NCI-H1694 treated with DMSO at 0.1 percent for 48 hours (cell line): ENCODE measurements at places on chromosomes 5 and 9.

GRCh38 chr5:14767735-14768507 is 103.4 kb downstream of the OTULIN start:
- DNase-seq: no peak

DNA sequence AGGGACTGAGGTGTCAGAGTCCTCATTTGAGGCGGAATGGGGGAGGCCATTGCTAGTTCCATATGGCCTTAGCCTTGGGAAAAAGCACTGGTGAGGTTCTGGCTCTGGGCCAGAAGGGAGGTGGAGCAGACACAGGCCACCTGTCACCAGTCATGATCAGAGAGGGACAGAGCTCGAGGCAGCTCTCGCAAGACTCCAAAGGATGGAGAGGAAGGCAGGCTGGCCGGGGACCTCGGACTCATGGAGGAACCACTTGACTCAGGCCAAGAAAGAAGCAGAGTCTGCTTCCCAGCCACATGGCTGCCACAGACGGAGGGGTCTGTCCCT is 29.2 kb upstream of the NSMF start:
- peak; percentile 84 for DNase-seq

DNA sequence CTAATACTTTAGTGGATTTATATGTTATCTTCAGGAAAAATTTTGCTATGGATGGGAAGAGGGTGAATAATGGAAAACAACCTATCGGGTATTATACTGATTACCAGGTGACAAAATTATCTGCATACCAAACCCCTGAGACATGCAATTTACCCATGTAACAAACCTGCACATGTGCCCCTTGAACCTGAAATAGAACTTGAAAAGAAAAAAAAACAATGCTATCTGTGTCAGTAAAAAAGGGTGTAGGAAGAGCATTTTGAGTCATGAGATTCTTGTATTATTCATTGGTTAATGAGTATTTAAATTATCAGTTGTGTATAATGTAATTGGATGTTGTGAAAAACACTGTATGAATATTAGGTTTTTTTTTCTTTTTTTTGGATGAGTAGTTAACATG is 75.4 kb downstream of the PRR16 start:
- DNase-seq: no peak

- DNase-seq: no peak
Observed at GRCh38 chr9:136700304-136700703, 12.1 kb upstream of the DIPK1B start.

DNA sequence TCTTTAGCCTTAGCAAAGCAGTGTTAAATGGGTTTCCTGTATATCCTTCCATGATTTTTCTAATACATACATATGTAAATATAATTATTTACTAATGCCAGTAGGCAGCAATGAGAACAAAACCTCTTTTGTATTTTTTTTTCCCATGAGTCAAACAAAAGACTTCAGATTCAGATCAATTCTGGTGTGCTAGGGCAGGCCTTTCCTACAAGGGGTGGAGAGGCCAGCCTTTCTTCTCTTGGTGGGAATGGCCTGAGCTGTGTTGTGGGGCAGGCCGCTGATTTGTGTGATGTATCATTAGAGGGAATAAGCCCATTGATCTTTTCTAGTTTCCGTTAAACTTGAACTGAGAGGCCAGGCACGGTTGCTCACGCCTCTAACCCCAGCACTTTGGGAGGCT is 115.5 kb upstream of the DMRT1 start:
- DNase-seq: no peak

DNA sequence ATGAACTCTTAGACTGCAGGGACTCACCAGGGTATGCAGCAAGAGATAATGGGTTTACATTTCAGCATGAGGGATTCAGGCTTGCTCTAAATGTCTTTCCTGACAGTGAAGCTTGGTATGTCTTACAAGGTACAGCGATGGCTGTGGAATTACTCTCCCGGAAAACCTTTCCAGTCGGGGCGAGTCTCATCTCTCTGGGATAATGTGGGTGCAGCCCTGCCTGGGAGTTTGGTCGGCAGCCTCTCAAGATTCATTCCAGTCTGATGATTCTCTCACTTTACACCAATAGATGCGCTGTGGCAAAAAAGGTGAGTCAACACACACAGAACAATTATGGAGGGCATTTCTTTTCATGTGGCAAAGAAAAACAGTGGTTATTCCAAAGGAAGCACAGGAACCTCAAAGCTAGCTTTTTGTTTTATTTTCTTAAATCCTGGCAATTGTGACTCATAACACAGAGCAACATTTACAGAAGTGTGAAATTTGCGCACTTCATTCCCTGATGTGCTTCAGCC is 190.3 kb downstream of the DCP2 start:
- no peak for DNase-seq

DNA sequence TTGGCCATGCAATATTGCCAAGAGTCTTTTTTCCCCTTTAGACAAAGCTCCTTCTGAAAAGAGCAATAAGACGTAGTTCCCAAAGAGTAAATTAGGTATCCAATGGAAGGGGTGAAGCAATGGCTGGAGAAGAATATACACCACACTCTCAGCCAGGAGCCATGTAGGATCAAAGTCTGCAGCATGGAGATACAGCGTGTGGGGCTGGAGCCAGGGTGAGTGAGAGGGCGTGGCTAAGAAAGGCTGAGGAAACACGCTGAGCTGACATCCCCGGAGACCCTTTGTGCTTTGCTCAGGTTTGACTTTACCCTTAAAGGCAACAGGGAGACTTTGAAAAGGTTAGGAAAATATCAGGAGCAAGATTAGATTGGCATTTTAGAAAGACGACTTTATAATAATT is 87.1 kb upstream of the ELL2 start:
- DNase-seq: no peak

DNA sequence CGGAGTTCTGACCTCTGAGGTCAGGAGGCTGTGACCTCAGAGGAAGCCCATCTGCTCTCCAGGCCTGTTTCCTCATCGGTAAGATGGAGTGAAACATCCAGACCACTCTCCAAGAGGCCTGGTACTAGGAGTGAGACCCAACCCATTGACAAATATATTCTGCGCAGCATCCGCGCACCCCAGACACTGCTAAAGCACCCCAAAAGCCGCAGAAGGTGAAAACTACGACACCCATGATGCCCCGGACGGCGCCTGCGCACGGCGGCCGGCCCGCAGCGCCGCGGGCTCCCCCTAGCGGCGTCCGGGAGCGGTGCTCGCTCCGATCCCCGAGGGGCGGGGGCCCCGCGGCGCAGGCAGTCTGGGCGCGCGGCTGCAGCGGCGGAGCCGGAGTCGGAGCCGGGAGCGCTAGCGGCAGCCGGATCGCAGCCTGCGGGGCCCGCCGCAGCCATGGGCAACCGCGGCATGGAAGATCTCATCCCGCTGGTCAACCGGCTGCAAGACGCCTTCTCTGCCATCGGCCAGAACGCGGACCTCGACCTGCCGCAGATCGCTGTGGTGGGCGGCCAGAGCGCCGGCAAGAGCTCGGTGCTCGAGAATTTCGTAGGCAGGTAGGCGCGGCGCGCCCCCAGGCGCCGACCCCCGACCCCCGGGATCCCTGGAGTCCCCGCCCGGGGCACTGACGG is at the start of gene DNM1:
DNM1 (plus strand) TSS at position 356 of the 683 bp plus-strand sequence; CDS start at position 448, 92 bp downstream.
- no peak for DNase-seq

DNA sequence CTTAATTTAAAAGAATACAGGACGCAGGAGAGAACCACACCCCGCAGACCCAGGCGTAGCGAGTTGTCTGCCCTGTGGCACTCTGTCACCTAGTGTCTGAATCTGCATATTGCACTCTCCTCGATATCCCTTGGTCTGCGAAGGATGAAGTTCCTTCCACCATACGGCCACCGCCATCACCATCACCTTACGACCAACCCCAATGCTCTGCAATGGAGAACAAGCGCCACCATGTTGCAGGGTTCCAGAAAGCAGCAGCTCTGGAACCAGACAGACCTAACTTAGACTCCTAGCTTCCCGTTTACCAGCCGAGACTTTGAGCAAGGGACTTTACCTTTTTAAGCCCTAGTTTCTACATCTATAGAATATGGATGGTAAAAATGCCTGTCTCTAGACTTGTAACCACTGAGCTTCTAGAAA is 77.4 kb upstream of the DMRT1 start:
- peak; percentile 75 for DNase-seq

DNA sequence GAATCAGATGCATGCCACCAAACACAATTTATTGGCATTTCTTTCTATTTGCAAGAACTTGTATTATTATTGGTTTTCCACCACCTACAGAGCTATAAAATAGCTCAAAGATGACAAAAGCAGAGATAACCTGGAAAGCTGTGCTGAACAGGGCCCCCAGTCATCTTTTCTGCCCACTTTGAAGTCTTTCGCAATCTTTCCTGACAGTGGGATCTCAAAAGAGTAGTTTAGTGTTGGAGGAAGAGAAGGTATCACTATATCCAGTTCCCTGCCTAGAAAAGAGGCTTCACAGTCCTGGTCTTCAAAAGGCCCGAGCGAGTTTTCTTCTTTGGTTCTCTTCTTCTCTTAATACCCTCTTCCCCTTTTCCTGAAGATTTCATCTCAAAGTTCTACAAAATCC is 231.0 kb downstream of the RAB3C start:
- no peak for DNase-seq

- DNase-seq: no peak
Observed at GRCh38 chr5:28603869-28604268, 1565.5 kb upstream of the CDH9 start.

DNA sequence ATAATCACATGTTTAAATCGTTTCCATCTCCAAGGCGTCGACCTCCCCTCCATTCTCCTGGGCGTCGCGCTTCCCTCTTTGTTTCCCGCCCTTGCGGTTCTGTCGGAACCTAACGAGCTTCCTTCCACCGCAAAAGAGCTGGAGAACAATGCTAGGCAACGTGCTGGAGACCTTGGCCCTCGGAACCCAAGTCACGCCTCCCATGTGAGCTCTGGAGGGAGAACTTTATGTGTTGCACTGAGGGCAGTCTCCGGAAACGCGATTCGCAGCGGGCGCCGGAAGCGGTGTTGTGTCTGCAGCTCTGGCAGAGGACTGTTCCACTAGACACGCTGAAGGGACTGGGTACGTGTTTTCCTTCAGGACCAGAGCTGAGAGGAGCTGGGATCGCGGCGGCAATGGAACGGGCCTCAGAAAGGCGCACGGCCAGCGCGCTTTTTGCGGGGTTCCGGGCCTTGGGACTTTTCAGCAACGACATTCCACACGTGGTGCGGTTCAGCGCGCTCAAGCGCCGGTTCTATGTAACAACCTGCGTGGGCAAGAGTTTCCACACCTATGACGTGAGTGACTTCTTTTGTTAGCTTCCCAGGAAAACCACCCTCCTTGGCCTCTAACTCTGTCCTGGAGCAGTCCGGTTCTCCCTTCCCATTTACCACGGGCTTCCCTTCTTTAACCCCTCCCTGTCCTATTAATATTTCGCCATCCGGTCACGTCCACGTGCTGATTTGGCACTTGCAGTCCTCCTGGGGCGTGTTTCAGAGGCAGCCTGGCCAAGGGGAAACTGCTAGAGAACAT is at the start of gene WDR36:
WDR36 (plus strand) TSS at position 287 of the 792 bp plus-strand sequence; CDS start at position 396, 109 bp downstream.
- DNase-seq: peak; percentile 86

DNA sequence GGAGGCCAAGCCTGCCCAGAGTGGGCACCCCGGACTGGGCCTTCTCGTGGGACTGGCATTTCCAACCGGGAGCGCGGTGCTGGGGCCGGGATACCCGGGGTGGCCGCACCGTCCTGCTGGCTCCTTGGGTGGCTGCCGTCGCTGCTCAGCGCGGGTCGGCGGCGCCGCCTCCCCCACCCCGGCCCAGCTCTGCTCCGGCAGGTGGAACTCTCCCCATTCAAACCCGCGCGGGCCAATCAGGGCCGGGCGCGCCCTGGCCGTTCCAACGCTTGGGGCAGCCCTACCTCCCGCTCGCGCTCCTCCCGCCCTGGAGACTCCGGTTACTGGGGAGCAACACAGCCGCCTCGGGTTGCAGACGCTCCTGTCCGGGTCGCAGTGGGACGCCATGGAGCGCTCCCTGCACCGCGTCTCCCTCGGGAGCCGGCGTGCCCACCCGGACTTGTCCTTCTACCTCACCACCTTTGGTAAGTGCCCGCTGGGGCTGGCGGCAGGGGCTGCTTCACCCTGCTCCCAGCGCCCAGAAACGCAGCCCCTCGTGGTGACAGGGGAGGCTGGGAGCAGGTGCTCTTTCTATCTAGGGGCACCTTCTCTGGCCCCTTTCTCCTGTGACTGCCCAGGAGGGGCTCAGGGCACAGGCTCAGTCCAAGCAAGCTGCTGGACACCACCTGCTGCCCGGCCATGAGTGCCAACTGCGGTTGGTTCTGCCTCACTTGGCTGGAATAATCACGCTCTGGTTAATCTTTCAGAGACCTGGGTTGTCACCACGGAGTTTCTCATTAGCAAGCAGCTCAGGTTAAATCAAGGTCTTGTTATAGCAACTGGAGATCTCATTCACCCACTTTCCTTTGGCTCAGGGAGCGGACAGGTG is at the start of gene RGS3:
RGS3 (plus strand) TSS at position 310 of the 868 bp plus-strand sequence; CDS start at position 386, 76 bp downstream.
- DNase-seq: no peak

DNA sequence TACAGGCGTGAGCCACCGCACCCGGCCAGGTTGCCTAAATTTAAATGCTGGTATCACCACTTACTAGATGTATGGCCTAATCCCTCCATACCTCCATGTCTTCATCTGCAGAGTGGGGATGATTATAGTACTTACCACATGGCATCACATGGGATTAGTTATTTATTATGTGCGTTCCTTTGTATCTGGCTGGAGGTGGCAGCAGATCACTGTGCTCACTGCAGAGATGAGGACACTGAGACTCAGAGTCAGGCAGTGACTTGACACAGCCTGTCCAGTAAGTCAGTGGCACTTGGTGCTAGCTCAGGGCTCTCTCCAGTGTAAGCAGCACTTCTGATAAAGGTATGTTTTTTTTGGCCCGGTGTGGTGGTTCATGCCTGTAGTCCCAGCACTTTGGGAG is 38.4 kb upstream of the HAND1 start:
- no peak for DNase-seq

DNA sequence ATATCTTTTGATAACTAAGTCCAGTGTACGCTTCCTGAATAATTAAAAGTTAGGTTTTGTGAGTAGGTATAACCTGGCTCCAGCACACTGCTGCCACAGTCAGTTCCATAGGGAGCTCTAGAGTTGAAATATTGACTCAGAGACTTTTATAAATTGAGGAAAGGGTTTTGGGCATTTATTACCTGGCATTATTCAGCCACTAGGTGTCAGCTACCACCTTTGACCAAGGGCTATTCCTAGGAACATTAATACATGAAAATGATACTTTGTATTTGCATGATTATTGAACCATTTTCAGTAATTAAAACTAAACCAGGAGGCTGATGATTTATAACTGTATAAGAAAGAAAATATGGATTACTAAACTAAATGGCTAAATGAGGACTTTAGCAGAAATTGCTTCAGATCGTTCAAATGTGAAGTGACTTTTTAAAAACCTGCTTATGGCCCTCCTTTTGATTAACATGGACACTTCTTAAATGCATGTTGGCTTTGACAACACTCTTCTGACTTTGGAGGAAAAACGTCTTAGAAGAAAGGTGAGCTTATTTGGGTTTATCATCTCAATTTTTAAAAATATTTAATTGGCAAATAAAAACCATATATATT is 83.0 kb downstream of the SMC2 start:
- peak; percentile 39 for DNase-seq

GRCh38 chr5:10563945-10564837 is at the start of gene ANKRD33B:
ANKRD33B (plus strand) TSS chr5:10564070; CDS start chr5:10564468, 398 bp downstream.
- peak; percentile 83 for DNase-seq

GRCh38 chr5:127602481-127602880 is 46.4 kb upstream of the CTXN3 start:
- no peak for DNase-seq
